ENCODE measurements at places on chromosomes 1 and 21.
A peak's percentile ranks its signal among the peaks of the same experiment; 100 is the strongest.

GRCh38 chr1:26112407-26112775 lies 767 bp downstream of the PDIK1L start:
- no peak for DNase-seq
- peak overlapping the region; percentile 86 for H3K27ac ChIP-seq
- no peaks in the 10 kb centered on the region for H3K27me3 ChIP-seq
- H3K36me3 ChIP-seq: no peaks in the 10 kb centered on the region
- H3K4me3 ChIP-seq: peak overlapping the region; percentile 94
- H3K4me1 ChIP-seq: no peaks in the 10 kb centered on the region

DNA sequence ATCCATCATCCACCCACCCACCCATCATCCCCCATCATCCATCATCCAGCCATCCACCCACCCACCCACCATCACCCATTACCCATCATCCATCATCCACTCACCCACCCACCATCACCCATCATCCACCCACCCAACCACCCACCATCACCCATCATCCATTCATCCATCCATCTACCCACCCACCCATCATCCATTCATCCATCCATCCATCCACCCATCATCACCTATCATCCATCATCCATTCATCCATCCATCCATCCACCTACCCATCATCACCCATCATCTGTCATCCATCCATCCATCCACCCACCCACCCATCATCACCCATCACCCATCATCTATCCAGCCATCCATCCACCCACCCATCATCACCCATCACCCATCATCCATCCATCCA lies 81.5 kb downstream of the ADARB1 start:
- no peak overlapping the region for H3K27ac ChIP-seq
- DNase-seq: no peak
- peaks cover 12% of the 10 kb centered on the region for H3K4me1 ChIP-seq
- no peak overlapping the region for H3K4me3 ChIP-seq
- H3K27me3 ChIP-seq: no peaks in the 10 kb centered on the region
- no peaks in the 10 kb centered on the region for H3K36me3 ChIP-seq

DNA sequence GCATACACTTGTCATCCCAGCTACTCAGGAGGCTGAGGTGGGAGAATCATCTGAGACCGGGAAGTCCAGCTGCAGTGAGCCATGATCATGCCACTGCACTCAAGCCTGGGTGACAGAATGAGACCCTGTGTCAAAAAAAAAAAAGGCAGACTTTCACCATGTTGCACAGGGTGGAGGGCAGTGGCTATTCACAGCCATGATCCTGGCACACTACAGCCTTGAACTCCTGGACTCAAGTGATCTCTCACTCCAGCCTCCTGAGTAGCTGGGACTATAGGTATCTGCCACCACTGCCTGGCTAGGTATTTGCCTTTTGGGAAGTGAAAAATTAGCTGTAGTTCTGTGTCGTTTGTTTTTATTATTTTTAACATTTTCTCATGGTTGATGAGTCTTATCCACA lies 19.1 kb downstream of the SPATA45 start:
- H3K4me1 ChIP-seq: no peaks in the 10 kb centered on the region
- no peaks in the 10 kb centered on the region for H3K27me3 ChIP-seq
- no peaks in the 10 kb centered on the region for H3K36me3 ChIP-seq
- no peak overlapping the region for H3K4me3 ChIP-seq

DNA sequence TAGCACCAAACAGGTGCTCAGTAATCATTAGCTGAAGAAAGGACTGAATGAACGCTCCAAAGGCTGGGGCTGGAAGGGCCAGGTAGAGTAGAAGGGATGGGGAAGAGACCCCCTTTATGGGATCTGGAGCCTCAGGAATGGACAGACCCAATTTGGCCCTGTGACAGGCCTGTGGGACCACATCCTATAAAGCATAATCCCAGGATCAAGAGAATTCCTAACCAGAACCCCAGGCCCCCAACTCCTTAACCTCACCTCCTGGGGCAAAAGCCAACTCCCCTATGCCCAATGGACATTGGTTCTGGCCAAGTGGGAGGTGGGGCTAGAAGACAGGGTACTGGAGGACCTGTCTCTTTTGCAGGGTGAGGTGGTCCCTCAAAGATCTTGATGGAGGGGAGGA lies 9.2 kb downstream of the HPCAL4 start:
- H3K4me1 ChIP-seq: no peaks in the 10 kb centered on the region
- no peak overlapping the region for H3K4me3 ChIP-seq
- peaks cover 19% of the 10 kb centered on the region for H3K27me3 ChIP-seq
- DNase-seq: no peak
- no peaks in the 10 kb centered on the region for H3K36me3 ChIP-seq

- no peaks in the 10 kb centered on the region for H3K4me1 ChIP-seq
- no peak overlapping the region for H3K27ac ChIP-seq
- H3K36me3 ChIP-seq: no peaks in the 10 kb centered on the region
- no peaks in the 10 kb centered on the region for H3K27me3 ChIP-seq
- no peak for DNase-seq
Measured at GRCh38 chr1:224922404-224923164, 6.9 kb upstream of the DNAH14 start.
